ENCODE measurements at places on chromosomes 3 and 15. TPM values are rescaled to one million over a fixed set of nuclear protein-coding genes. Genes with fewer than 3 reads are reported as not detected.

The IL12A gene
- total RNA-seq = 4.7 TPM

The ASB14 gene
- not detected for total RNA-seq

The C3orf22 gene
- total RNA-seq = not detected

The LRRIQ4 gene
- 0.29 TPM for total RNA-seq

DNA sequence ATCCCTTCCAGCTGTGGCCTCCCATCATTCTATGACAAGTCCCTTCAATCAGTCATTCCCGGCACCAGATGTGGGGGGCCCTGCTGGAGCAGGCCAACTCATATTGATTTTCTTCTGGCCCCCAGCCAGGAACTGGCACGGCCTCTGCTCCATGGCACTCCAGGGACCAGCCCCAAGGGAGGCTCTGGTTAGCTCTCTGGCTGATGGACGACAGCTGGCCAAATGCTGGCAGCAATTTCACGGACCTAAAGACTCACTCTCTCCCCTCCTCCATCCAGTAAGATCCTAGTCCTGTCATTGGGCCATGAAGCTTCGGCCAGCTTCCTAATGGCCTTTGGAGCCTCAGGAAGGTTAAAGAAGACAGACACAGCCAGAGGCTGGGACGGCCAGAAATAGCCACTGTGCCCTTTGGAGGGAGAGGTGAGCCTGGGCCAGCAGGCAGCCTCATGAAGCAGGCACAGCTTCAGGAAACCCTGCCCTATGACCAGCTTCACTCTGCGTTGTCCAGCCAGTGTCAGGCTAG is 131.0 kb downstream of the MEX3B start:
- H3K4me3 ChIP-seq = no peak overlapping the region
- no peaks in the 10 kb centered on the region for H3K27me3 ChIP-seq
- H3K27ac ChIP-seq = no peak overlapping the region

GRCh38 chr3:122502139-122502538 is 12.6 kb downstream of the KPNA1 start:
- H3K4me1 ChIP-seq = peaks cover 6% of the 10 kb centered on the region
- no peak overlapping the region for H3K27ac ChIP-seq
- no peaks in the 10 kb centered on the region for H3K27me3 ChIP-seq
- no peak overlapping the region for H3K4me3 ChIP-seq
- no peak for DNase-seq
- no peaks in the 10 kb centered on the region for H3K36me3 ChIP-seq

GRCh38 chr3:36561601-36562000 is 181.3 kb downstream of the STAC start:
- H3K27me3 ChIP-seq = no peaks in the 10 kb centered on the region
- no peak overlapping the region for H3K27ac ChIP-seq
- DNase-seq = no peak
- H3K36me3 ChIP-seq = no peaks in the 10 kb centered on the region

DNA sequence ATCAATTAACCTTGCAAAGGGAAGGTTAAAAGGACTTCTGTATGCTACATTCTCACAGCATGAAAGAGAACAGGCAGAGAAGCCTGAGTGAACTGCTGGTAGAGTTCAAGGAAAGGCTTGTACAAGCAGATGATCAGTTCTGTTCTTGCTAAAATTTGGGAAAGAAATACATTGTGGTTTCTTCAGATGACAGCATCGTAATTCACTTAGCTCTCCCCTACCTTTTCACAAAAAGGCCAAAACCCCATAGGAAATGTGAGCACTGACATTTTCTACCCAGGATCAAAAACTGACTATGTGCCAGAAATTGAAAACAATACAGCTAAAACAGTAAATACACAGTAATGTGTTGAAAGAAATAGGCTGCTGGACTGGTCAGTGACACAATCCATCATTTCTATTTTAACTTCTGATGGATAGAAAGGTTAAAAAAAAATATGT is 216.4 kb downstream of the DPH6 start:
- H3K36me3 ChIP-seq = no peaks in the 10 kb centered on the region
- no peaks in the 10 kb centered on the region for H3K4me1 ChIP-seq
- no peak overlapping the region for H3K27ac ChIP-seq
- no peaks in the 10 kb centered on the region for H3K27me3 ChIP-seq
- DNase-seq = no peak
- H3K4me3 ChIP-seq = no peak overlapping the region

- peaks cover 2% of the 10 kb centered on the region for H3K36me3 ChIP-seq
- H3K27ac ChIP-seq = no peak overlapping the region
- no peak overlapping the region for H3K4me3 ChIP-seq
- H3K27me3 ChIP-seq = no peaks in the 10 kb centered on the region
These were observed 43.2 kb upstream of the ACKR4 start for GRCh38 chr3:132553826-132554225.

GRCh38 chr3:114294940-114295480 is 1.2 kb downstream of the TIGIT start:
- no peaks in the 10 kb centered on the region for H3K4me1 ChIP-seq
- DNase-seq = peak; percentile 54
- H3K27me3 ChIP-seq = no peaks in the 10 kb centered on the region
- no peak overlapping the region for H3K27ac ChIP-seq
- H3K4me3 ChIP-seq = no peak overlapping the region

DNA sequence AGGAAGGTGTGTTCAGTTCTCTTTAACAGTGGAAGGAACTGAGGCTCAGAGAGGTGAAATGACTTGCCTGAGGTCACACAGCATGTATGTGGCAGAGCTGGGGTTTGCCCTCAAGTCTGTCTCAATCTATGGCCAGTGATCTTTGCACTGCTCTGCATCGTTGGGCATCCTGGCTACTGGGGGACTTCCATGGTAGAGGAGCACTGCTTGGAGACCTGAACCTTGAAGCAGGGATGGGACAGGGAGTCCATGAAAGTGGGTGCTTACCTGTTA is 2.0 kb downstream of the CORO2B start:
- H3K4me1 ChIP-seq = peaks cover 16% of the 10 kb centered on the region
- H3K36me3 ChIP-seq = no peaks in the 10 kb centered on the region
- DNase-seq = no peak
- no peak overlapping the region for H3K27ac ChIP-seq

DNA sequence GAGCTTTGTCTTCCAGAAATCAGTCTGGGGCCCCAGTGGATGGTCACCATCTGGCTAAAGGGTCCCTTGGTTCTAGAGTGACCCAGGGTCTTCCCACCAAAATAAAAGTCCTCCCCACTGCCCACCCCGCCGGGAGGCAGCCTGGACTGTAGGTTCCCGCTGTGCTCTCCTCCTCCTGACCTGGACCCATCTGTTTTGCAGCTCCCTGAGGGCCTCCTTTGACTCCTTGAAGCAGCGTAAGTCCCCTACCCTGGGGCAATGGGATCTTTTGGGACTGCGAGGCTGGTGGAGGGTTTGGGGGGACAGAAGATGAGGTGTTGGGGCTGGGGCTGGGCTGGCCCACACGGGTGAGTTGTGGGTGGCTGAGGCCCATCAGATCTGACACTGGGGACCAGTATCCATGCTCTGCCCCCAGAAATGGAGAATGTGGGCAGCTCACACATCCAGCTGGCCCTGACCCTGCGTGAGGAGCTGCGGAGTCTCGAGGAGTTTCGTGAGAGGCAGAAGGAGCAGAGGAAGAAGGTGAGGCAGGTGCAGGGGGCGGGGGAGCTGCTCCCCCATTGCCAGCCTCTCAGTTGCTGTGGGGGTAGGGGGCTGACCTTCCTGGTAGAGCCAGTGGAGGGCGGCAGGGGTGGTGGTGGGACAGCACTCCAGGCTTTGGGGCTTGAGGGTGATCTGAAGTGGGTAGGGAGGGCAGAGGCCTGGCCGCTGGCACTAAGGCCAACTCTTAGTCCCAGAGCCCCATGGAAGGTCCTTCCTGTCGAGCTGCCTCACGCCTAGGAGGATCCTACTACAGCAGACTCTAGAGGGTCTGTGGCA is 30.4 kb downstream of the PSTPIP1 start:
- H3K27ac ChIP-seq = no peak overlapping the region
- peak; percentile 89 for DNase-seq
- H3K4me3 ChIP-seq = no peak overlapping the region
- H3K36me3 ChIP-seq = no peaks in the 10 kb centered on the region

DNA sequence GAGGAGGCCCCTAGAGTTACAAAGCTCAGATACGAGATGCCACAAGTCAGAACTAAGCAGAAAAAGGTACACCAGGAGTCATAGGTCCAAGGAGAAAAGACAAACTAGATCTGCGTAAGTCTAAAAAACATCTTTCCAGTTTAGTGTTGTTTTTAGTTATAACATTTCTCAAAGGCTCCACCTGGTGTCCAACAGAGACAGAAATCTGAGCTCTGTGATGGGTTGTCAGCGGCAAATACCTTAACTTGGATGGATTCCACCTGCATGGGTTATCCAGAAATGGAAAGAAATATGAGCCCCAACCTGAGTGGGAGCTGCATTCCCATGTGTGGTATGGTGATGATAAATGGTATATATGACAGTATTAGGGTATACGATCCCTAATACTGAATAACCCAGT is 238.6 kb upstream of the CHRM5 start:
- DNase-seq = no peak
- H3K4me3 ChIP-seq = no peak overlapping the region
- no peaks in the 10 kb centered on the region for H3K4me1 ChIP-seq

DNA sequence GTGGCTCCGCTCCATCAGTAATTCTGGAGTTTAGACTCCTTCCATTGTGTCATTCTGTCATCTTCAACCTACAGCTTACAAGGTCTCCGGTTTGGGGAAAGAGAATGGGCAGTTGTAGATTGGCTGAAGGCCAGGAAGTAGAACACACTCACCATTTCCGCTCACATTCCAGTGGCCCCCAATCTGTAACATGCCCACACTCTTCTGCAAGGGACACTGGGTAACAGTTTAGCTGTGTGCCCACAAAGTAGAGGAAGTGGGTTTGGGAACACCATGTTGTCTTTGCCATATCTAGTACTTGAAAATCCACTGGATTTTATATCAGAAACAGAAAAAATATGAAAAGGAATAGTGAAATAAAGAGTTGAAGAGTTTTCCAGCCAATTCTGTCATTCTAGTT is 153.5 kb downstream of the SV2B start:
- no peak for DNase-seq
- no peaks in the 10 kb centered on the region for H3K36me3 ChIP-seq
- H3K4me3 ChIP-seq = no peak overlapping the region
- no peaks in the 10 kb centered on the region for H3K4me1 ChIP-seq
- no peak overlapping the region for H3K27ac ChIP-seq

Measured in osteoblast (primary cell).